ENCODE measurements at places on chromosomes 13 and 19.
A peak's percentile ranks its signal among the peaks of the same experiment; 100 is the strongest.

DNA sequence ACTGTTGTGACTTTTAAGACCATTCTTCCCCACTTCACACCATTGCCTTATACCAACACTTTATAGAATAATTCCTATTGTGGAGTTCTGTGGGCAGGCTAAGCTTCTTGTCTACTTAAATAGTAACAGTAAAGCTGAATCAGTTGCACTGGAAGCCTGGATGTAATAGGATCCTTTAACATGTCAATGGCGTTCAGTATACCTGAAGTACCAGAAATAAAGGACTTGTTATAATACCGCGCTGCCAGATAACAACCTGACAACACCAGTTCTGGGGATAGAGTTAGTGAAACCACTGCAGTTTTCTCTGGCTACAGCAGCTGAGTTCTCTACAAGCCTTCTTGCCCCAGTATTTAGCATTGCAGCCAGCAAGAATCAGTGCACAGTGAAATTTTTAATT is 52.0 kb upstream of the TNFRSF19 start:
- peak; percentile 15 for DNase-seq

GRCh38 chr19:3975637-3976087 is 4.8 kb upstream of the DAPK3 start:
- no peak for DNase-seq

DNA sequence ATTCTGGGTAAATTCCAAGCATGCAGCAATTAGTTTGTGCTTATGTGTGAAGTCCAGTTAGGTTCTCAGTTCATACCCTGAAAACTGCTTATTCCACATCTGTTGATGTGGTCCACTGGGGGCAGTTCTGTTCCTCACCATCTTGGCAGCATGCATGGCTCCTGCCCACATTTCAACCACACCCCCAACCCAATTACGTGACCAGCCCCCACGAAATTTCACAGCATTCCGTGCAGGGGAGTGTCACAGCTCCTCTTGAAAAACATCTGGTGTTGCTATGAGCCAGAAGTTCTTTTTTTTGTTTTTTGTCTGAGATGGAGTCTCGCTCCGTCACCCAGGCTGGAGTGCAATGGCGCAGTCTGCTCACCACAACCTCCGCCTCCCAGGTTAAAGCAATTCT is 9.1 kb upstream of the ERVK3-1 start:
- no peak for DNase-seq

GRCh38 chr13:41271456-41272285 is 8.3 kb upstream of the MTRF1 start:
- no peak for DNase-seq

GRCh38 chr13:110677731-110678545 is 28.0 kb downstream of the CARS2 start:
- no peak for DNase-seq

- no peak for DNase-seq
Observed at GRCh38 chr13:43935878-43936277, 56.2 kb downstream of the LACC1 start.

DNA sequence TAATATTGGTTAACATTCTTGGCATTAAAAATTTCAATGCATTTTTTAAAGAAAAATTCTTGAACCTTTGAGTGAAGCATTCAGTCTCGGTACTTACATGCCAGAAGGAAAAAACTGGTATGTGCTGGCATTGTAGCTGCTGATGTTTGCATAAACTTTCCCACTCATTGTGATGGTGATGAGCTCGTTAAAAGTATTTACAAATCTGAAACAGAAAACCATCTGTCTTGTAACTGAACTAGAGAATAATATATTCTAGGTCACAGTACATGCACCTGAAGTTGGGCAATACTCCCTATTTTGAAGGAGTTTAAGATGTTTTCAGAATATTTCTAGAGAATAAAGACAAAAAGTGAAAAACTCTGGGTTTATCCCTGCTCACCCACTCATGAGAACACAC is 64.1 kb downstream of the SLC15A1 start:
- DNase-seq: no peak

DNA sequence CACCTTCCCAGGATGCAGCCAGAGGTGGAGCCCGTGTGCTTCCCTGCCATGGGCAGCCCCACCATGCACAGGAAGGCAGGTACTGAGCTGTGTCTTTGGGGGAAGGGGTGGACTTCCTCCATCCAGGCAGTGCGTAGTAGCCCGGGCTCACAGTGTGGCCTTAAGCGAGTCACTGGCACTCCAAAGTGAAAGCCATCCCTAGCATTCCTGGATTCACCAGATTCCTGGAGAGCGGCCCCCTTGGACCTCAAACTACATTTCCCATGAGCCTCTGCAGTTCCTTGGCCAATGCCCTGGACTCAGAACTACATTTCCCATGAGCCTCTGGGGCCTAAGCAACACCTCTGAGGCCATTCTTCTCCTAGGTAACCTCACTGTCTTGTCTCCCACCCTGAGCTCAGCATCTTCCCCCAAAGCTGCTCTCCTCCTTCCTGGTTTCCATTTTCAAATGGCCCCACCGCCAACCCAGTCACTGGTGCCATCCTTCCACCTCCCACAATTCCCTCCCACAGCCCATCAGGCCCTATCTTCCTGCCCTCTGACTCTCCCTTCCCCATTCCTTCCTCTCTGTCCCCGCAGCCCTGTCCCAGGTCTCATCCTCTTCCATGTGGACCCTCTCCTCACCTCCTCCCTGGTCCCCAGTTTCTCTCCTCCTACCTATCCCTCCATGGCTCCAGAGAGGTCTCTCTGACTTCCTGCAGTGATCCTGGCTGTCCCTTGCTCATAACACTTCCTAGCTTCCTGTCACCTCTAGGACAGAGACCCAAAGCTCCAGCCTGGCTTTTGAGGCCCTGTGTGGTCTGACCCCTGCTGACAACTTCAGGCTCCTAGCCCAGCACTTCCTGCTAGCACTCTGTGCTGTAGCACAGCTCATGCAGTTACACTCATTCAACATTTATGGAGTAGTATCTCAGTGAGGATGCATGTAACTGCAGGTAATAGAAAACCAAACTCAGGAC is at the start of gene C19orf81:
Gene C19orf81, plus strand, starts transcription at position 13 of the 959 bp plus-strand sequence. Its CDS starts 0 bp downstream, at position 13.
- no peak for DNase-seq

DNA sequence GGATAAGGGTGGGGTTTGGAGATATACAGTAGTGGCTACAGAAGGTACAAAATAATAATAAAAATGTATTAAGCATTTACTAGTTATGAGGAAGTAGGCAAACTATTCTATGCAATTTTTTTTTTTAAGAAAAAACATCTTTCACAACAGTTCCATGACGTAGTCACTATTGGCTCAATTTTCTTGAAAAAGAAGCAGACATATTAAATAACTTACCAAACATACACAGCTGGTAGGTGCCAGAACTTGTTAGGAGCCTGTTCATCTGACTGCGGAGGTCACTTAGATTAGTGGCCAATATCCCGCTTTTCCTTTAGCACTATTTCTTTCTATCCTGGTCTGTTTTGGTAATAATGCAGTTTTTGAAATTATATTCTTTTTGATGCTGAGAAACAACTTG is 593.5 kb downstream of the KCTD12 start:
- no peak for DNase-seq

GRCh38 chr19:4780860-4781259 is 10.7 kb upstream of the FEM1A start:
- no peak for DNase-seq

DNA sequence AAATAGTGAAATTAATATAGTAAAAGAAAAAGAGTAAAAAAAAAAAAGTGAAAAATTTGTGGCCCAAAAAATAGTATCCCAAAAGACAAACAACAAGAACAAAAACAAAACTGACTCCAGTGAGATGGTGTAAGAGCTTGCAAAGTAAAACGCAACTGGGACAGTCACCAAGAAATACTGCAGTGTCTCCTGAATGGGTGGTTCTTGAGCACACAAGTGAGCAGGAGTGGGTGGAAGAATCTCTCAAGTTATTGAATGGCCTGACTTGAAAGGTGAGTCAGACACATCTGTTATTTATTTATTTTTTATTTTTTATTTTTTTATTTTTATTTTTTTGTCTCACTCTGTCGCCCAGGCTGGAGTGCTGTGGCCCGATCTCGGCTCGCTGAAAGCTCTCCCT is 1.9 kb downstream of the ZNF493 start:
- no peak for DNase-seq

GRCh38 chr19:7661744-7662538 is 6.9 kb upstream of the RETN start:
- no peak for DNase-seq

- DNase-seq: no peak
Observed at GRCh38 chr19:46976845-46977320, 42.8 kb upstream of the NPAS1 start.

- DNase-seq: peak; percentile 26
Observed at GRCh38 chr13:24693862-24694471, 13.8 kb downstream of the ATP12A start.

DNA sequence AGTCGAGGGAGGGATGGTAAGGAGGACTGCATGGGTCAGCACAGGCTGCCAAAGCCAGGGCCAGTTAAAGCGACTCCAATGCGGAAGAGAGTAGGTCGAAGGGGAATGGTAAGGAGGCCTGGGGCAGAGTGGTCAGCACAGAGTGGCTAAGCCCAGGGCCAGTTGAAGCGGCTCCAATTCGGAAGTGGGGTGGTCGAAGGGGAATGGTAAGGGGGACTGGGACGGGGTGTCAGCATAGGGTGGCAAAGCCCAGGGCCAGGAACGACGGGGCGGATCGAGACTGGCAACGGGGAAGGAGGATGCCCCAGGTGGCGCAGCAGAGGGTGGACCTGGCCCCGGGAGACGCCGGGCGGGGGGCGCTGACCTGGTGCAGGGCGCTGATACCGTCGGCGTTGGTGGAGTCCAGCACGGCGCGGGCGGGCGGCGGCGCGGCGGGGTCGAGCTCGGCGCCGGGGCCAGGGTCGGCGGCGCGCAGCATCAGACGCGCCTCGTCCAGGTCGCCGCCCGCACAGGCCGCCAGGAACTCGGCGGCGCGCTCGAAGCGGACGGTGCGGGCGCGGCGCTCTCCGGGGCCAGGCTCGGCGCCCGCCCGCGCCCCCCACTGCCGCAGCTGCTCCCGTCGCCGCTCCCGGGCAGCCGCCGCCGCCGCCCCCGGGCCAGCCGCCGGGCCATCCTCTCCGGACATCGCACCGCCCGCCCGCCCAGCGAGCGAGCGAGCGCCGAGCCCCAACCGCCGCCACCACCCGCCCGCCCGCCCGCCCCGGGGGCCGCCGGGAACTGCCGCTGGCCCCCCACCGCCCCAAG is at the start of gene PPP1R12C:
Gene PPP1R12C, minus strand, starts transcription at position 779 of the 804 bp plus-strand sequence. Its CDS starts 94 bp downstream, at position 685.
- DNase-seq: no peak

- DNase-seq: no peak
Observed at GRCh38 chr19:53365899-53366493, 491 bp downstream of the ZNF525 start.

GRCh38 chr19:43564800-43565199 is 10.5 kb downstream of the XRCC1 start:
- no peak for DNase-seq

- DNase-seq: no peak
Observed at GRCh38 chr19:45423033-45423588, 606 bp downstream of the ERCC1 start.

GRCh38 chr19:51509823-51510660 is 8.4 kb upstream of the SIGLEC12 start:
- DNase-seq: no peak

DNA sequence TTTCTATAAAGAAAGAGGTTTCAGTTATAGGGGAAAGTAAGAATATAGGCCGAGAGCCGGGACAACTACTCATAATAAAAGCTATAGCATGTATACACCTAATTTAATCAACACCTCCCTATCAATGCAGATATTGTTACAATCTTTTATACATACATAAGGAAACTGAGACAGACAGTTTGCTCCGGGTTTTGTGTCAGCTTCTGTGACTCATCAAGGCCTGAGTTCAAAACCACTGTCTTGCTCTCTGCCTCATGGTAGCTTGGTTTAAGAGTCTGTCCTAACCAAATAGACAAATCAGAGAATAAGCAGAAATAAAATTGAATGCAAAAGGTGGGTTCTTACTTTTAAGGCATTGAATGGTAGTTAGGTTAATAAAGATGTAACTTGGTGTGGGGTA is 222.9 kb downstream of the GGACT start:
- no peak for DNase-seq

GRCh38 chr13:75494491-75494890 is 12.5 kb upstream of the TBC1D4 start:
- no peak for DNase-seq

GRCh38 chr13:108263621-108264355 is 5.7 kb upstream of the TNFSF13B start:
- no peak for DNase-seq

DNA sequence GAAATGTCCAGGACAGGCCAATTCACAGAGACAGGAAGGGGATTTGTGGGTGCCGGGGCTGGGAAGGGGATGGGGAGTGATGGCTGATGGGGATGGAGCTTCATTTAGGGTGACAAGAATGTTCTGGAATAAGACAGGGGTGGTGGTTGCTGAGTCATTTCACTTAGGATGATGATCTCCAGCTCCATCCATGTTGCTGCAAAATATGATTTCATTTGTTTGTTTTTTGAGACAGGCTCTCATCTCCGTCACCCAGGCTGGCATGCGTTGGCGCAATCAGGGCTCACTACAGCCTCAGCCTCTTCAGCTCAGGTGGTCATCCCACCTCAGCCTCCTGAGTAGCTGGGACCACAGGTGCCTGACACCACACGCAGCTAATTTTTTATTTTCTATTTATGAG is 3.1 kb upstream of the JSRP1 start:
- DNase-seq: no peak

DNA sequence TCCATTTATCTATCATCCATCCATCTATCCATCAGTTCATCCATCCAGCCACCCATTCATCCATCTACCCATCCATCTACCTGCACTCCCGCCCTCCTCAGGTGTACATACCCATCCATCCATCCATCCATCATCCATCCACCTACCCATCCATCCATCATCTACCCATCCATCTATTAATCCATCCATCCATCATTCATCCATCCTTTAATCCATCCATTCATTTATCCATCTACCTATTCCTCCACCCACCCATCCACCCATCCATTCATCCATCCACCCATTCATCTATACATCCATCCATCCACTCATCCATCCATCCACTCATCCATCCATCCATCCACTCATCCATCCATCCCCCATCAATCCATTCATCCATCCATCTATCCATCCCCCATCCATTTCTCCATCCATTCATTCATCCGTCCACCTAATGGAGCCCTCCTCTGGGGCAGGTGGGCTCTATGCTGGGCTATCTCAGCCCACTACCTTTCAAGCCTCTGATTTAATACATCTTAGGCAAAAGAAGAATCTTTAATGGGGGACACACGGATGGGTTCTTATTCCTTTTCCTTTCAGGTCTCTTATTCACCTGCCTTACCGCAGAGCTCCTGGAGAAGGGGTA is 178.9 kb downstream of the URI1 start:
- DNase-seq: no peak

GRCh38 chr19:17496337-17496997 is 15.0 kb upstream of the PGLS start:
- DNase-seq: peak; percentile 50

DNA sequence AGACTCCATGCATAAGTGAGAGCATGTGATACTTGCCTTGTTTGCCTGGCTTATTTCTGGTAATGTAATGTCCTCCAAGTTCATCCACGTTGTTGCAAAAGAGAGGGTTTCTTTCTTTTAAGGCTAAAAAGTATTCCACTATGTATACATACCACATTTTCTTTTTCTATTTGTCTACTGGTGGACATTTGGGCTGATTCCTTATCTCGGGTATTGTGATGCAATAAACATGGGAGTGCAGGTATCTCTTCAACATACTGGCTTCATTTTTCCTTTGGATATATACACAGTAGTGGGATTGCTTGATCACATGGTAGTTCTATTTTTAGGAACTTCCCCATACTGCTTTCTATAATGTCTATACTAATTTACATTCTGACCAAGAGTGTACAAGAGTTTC is 49.6 kb upstream of the EBPL start:
- DNase-seq: no peak

GRCh38 chr13:112831801-112832200 is 137.2 kb upstream of the MCF2L start:
- DNase-seq: no peak
